ENCODE measurements at places on chromosomes 4 and X. TPM values are rescaled to one million over a fixed set of nuclear protein-coding genes. Genes with fewer than 3 reads are reported as not detected.

Gene TCEAL2
- not detected for total RNA-seq

Gene BEND2
- not detected for total RNA-seq

Gene XG
- 0.85 TPM for total RNA-seq

Gene SRPX
- 1.9 TPM for total RNA-seq

Gene MGARP
- not detected for total RNA-seq

Gene PNMA6F
- total RNA-seq: not detected

Gene AKAP4
- total RNA-seq: not detected

Gene SLITRK4
- total RNA-seq: 5.3 TPM

Gene CLCN3
- 46.3 TPM for total RNA-seq

Gene FSTL5
- total RNA-seq: not detected

Gene ADH6
- not detected for total RNA-seq

Gene RTL3
- total RNA-seq: not detected

Gene FBXL5
- total RNA-seq: 138 TPM

Gene GC
- total RNA-seq: not detected

Gene ZFYVE28
- total RNA-seq: 1.9 TPM

Gene AP1S2
- 20.7 TPM for total RNA-seq

Gene SOD3
- total RNA-seq: 0.64 TPM

Gene CCDC120
- total RNA-seq: 1.2 TPM

Gene GALNTL6
- not detected for total RNA-seq

Gene CAMK2D
- 45.5 TPM for total RNA-seq

Gene PF4V1
- total RNA-seq: not detected

Gene KLHL4
- total RNA-seq: 0.21 TPM

Gene TLR10
- total RNA-seq: not detected
